Cortex of kidney (tissue), 1 donor: ENCODE measurements at places on chromosomes 12 and 14.

- no peak for DNase-seq
Observed at GRCh38 chr12:53099071-53099882, 1.8 kb downstream of the IGFBP6 start.

DNA sequence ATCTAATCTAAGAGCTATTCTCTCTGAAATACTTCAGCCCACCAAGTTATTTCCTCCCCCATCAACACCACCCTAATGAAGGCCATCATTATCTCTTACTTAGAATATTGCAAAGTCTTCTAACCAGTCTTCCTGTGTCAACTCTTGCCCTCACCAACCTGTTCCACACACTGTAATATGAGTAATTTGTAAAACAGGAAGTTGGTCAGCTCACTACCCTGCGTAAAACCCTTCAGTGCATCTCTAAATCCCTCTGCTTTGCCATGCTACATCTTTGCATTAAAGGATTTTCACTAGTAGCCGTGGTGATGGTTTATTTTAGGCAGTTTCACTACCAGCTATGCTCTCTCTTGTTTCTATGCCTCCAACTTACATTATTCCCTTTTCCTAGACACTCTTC, 70.0 kb downstream of the KIF21A start:
- DNase-seq, result no peak

- no peak for DNase-seq
Observed at GRCh38 chr12:31020385-31021166, 53.1 kb upstream of the DDX11 start.

- no peak for DNase-seq
Observed at GRCh38 chr12:64696080-64696741, 63.0 kb downstream of the GNS start.

DNA sequence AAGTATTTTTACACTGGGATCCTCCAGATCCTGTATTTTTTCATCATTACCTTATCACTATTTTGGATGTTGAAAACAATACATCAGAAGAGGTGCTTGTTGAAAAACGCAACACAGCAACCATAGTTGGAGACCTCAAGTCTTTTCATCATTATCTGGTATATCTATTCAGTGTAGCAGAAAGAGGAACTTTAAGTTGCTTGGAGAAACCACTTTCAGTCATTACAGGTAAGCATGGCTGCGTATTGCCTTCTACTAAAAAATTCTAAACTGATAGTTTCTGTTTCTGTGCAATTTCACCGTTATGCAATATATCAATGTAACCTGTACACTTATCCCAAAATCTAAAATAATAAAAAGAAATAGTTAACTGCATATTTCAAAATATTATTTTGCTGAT, 32.2 kb upstream of the PTPRQ start:
- DNase-seq, result no peak

- DNase-seq, result no peak
Observed at GRCh38 chr14:76500011-76500410, 124.1 kb downstream of the ESRRB start.

GRCh38 chr12:106585521-106586277, 2.9 kb downstream of the RFX4 start:
- DNase-seq, result no peak

- no peak for DNase-seq
Observed at GRCh38 chr12:112165624-112166023, 40.3 kb downstream of the TRAFD1 start.

- DNase-seq, result no peak
Observed at GRCh38 chr14:61492474-61492873, 171.1 kb downstream of the PRKCH start.

GRCh38 chr12:22473212-22473611, 71.1 kb downstream of the C2CD5 start:
- no peak for DNase-seq

- DNase-seq, result no peak
Observed at GRCh38 chr14:94114589-94115057, 4.1 kb downstream of the IFI27 start.
